ENCODE measurements at places on chromosomes 3 and 15.
A peak's percentile ranks its signal among the peaks of the same experiment; 100 is the strongest.

GRCh38 chr3:141103067-141103466 is 51.9 kb downstream of the SPSB4 start:
- no peak for DNase-seq

DNA sequence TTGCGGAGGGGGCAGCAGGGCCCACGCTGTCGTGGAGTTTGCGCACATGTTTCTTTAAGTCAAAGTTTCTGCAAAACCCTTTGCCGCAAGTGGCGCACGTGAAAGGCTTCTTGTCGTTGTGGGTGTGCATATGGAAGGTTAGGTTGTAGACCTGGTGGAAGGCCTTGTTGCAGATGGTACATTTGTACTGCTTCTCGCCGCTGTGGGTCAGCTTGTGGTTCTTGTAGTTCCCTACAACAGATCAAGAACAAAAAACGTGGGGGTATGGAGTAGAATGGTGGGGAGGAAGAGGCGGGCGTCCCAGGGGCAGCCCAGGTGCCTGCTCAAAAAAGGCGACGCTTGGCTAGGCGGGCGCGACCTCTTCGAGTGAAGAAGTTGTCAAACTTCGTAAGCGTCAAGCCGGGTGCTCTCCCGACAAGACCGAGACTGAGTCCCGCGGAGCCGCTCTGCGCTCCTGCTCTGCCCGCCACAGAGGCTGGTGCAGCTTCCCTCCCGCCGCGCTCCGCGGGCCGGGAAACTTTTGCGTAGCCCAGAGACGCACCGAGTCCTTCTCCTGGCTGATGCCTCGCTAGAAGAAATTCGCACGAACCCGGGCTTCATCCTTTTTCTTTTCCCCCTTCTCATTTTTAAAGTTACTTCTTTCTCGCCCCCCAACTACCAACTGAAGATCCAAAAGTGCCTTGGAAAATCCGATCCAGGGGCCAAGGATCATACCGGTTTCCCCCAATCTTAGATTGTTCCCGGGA is 3.1 kb downstream of the FEZF2 start:
- no peak for DNase-seq

DNA sequence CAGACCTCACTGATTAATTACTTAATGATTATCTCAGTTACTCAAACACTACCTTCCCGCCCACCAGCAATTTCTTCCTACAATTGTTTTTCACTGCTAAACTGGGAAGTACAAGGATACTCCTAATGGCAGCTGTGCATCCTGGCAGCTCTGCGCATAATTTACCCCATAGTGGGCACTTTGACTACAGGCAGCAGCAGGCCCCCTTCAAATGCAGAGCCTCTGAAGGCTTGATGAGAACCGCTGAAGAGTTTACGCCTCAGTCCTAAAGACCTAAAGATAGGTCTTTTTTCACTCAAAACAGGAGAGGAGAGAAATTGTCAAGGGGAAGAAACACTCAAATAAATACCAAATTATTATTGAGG is 10.7 kb downstream of the CCDC32 start:
- DNase-seq: no peak

DNA sequence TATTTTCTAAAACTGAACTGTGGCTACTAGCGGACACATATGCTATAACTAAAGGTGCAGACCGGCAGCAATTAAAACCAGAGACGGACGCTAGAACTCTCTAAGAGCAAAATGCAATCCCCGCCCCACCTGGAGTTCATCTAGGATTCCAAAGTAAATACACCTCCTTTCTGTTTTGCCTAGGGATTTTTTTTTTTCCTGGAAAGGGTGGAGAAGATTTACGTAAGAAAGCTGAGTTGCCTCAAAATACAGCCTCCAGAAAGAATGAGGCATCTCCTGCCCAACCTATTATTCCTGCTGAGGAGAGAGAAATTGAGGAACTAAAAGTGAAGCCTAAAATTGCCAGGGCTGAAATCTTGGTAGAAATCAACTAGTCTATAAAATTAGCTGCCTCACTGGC is 150.2 kb downstream of the TP63 start:
- no peak for DNase-seq

GRCh38 chr15:95353512-95353911 is 977.0 kb upstream of the NR2F2 start:
- DNase-seq: no peak

DNA sequence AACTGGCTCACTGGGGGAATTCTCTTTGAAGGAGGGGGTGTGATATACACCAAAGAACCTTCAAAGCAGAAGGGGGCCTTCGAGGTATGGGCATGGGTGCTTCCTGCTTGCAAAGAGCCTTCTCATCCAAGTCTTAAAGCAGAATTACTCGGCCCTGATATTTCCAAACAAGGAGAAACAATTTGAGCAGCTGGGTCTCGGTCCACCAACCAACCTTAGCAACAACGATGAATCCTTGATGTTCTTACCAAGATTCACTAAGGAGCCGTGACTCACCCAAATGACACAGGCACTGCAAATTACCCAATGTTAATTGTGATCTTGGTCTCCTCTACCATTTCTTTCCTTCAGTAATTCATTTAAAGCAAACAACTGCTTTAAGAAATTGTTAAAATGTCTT is 7.7 kb downstream of the HOMER2 start:
- DNase-seq: no peak

GRCh38 chr15:44584162-44584749 is 47.3 kb downstream of the EIF3J start:
- peak; percentile 40 for DNase-seq

DNA sequence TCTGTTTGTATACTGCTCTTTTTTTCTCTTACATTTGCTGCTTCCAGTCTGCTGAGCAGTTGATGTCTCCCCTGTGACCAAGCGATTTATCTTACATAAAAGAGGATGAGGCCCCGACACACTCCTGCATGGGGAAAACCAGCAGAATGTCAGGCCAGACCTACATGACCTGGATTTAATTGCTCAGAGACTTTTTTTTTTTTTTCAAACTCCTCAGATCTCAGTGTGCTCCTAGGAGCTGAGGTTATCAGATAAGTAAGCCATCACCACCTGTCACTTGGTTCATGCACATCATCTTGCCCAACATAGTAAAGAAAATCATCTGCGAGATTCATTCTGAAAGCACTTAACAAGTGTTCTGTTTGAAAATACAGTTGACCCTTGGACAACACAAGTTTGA is 163.1 kb downstream of the PLCL2 start:
- no peak for DNase-seq

DNA sequence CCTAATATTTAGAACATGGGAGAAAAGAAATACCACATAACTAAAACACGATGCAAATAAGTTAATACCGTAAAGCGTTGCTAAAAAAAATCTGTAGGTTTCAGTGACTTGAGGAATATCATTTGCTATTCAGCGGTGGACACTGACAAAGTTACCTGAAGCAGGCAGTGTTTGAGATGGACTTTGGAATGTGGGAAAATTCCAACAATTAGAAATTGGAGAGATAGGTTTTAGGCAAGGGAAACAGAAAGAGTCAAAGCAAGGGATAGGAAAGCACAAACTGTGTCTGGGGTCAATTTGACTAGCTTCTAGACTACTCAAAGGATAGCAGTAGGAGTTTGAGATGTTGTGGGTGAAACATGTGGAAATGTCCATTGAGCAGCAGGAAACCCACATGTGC is 173.0 kb downstream of the TIGIT start:
- no peak for DNase-seq

- no peak for DNase-seq
Measured at GRCh38 chr3:58534592-58535494, 2.1 kb downstream of the ACOX2 start.

GRCh38 chr15:29635513-29636098 is 186.7 kb downstream of the TJP1 start:
- no peak for DNase-seq

DNA sequence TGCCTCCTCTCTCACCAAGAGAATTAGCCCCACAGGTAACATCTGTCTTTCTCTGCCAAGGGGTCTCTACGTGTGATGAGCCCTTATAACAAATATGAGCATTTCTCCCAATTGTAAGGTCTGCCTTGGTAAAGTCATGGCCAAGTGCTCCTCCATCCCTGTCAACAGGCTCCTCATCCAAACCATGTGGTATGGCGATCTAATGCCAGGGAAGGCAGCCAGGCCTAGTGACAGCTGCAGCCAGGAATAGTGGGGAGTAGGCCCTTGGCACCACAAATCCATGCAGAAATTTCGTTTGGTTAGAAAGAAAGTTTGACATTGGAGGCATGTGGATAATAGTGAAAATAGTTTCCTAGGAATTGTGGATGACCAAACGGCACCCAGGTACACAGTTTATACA is 4.7 kb upstream of the LRTM1 start:
- no peak for DNase-seq

- DNase-seq: no peak
Measured at GRCh38 chr15:63156755-63157117, 541 bp downstream of the RPS27L start.

DNA sequence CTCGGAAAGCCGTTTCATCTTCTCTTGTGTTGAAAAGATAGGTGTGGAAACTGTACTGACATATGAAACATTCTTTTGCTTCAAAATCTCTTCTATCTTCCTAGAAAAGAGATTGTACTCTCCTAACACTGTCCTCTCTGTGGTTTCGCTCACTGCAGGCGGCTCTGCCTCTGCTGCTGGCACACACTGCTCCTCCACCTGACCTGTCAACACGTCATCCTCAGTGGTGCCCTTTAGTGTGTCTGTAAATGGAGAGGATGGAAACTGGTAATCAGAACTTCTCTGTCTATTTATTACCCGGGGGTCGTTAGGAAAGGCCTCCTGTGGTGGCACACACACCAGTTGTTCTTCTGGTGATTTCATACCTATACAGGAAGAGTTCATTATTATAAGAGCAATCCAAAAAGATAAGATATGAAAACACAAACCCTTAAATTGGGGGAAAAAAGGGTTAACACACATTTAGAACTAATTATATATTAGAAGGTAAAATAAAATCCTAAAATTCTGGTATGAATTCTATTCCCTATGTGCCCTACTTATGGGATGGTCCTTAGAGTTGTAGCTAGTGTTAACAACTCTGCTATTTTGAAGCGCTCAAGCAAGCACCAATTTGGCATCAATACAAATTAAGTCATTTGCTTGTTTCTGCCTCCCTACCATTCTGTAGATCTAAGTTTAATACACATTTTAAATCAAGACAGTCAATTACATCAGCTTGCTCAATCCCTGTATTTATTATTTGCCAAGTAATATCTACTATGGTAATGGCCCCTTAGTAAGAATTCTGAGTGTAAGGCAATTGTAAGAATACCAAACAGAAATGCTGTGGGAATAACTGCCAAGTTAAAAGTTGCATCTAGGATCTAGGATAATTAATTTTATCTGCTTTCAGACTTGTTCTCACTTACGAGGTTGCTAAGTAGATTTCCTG is 49.2 kb downstream of the TASOR start:
- no peak for DNase-seq

DNA sequence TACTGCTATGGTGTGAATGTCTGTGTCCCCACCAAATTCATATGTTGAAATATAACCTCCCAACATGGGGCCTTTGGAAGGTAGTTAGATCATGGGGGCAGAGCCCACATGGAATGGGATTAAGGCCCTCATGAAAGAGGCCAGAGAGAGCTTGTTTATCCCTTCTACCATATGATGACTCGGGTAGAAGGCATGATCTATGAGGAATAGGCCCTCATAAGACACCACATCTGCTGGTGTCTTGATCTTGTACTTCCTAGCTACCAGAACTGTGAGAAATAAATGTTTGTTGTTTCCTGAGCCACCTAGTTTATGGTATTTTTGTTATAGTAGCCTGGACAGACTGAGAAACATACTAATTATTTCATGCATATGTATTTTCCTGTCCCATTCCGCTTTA is 51.9 kb downstream of the WWTR1 start:
- no peak for DNase-seq

GRCh38 chr15:72801590-72802325 is 18.2 kb upstream of the ADPGK start:
- no peak for DNase-seq

DNA sequence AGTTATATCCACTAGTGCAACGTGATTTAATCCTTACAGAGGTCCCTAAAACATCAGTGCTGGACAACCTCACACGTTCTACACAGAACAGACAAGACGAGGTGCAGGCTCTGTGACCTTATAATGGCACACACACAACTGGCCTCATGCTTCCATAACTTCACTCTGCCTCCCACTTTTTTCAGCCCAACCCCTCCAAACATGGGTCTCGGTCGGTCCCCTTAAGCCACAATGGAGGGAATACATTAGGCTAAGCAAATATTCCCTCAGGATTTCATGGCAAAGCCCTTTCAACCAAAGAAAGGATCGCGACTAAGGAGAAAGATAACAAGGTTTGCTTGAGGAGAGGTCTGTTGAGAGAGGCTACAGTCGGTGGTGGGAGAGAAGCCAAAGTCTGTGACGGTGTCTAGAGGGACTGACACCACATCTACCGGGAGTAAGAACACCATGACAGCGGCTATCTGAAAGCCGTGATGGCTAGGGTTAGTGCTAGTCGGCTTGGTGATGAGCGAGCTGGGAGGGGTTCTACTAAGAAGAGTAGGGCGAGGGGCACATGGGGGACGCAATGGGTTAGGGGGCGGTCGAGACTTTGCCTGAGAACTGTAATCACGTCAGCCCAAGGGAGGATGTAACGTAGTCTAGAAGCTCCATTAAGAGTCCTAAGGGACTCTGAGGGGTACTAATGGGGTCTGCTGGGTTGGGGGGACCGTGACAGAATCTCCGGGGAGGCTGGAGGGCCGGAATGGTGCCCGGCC is 1.0 kb downstream of the MYO9A start:
- DNase-seq: no peak

GRCh38 chr3:51802106-51802703 is 23.2 kb upstream of the IQCF6 start:
- no peak for DNase-seq

DNA sequence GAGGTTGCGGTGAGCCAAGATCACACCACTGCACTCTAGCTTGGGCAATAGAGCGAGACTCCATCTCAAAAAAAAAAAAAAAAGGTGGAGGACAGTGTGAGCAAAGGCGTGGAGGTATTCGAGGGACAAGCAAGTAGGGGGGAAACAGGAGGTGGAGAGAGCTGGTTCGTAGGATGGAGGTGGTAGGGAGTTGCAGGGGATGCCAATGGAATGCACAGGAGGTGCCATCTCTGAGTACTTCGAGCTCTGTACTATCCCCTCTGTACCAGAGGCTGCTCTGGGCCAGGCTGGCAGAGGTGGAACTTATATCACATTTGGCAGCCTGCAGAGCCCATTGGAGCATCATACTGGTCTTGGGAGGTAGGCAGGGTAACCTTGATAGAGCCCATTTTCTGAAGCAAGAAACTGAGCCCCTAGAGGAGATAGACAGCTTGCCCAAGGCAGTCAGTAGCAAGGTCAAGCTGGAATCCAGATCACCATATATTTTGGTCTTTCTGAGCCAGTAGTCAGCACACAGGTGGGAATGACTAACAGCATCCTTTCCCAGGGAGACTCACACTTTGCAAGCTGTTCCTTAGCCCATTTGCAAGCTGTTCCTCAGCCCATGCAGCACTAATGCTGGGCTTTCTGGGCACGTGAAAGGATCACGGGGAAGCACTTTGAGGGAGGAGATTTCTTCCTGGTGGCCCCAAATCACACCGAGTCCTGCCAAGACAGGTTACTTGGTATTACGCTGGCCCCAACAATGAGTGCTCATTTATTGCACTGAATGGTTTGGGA is 9.2 kb upstream of the CCDC33 start:
- no peak for DNase-seq

DNA sequence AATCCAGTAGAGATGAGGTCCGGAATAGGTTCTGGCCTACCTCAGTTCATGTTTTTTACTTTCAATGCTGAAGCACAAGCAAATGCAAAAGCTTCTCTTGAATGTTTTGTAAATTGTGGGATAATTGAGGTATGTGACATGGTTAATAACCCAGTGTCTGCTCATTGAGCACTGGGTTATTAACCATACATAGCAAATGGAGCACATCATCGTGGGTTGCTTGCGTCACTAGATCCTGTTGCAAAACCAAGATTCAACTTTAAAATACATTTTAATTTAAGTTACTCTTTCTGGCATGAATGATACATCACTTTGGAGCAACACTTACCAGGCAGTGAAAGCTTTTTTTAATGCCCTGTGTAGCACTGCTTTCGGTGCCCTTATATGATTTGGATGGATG is 165.6 kb downstream of the IGF1R start:
- no peak for DNase-seq
